ENCODE measurements at places on chromosomes 7 and 10. TPM values are rescaled to one million over a fixed set of nuclear protein-coding genes. Genes with fewer than 3 reads are reported as not detected.

Gene TUBAL3
- 0.72 TPM for total RNA-seq

Gene MRPS24
- 92.8 TPM for total RNA-seq

Gene OR2A1
- not detected for total RNA-seq

Gene PLEKHS1
- total RNA-seq: under 0.01 TPM

Gene BBIP1
- 17.1 TPM for total RNA-seq

Gene DENND2A
- total RNA-seq: 2.2 TPM

Gene ARMC3
- 0.64 TPM for total RNA-seq

Gene STEAP1
- total RNA-seq: 20.0 TPM

Gene KIF20B
- total RNA-seq: 4.0 TPM

Gene AIMP2
- total RNA-seq: 109 TPM

Gene CELF2
- total RNA-seq: 1.5 TPM

Gene OIT3
- under 0.01 TPM for total RNA-seq

Gene EN2
- not detected for total RNA-seq

Gene C10orf105
- not detected for total RNA-seq

Gene KLF14
- total RNA-seq: not detected

Gene HOXA7
- not detected for total RNA-seq

Gene ESYT2
- 111 TPM for total RNA-seq

Gene KCTD7
- 3.0 TPM for total RNA-seq

Measured in tracheal epithelial cell (primary cell).